ENCODE measurements at places on chromosomes 2 and 18. TPM values are rescaled to one million over a fixed set of nuclear protein-coding genes. Genes with fewer than 3 reads are reported as not detected.
A peak's percentile ranks its signal among the peaks of the same experiment; 100 is the strongest.

The MAP3K20 gene
- total RNA-seq, result 6.7 TPM

The STPG4 gene
- total RNA-seq, result 0.47 TPM

- no peak for DNase-seq
These were observed 226.9 kb downstream of the MYO3B start for GRCh38 chr2:170404846-170405245.

The LOXHD1 gene
- total RNA-seq, result not detected

- DNase-seq, result no peak
These were observed 21.1 kb downstream of the ANTXR1 start for GRCh38 chr2:69034122-69034521.

The REG1B gene
- total RNA-seq, result not detected

DNA sequence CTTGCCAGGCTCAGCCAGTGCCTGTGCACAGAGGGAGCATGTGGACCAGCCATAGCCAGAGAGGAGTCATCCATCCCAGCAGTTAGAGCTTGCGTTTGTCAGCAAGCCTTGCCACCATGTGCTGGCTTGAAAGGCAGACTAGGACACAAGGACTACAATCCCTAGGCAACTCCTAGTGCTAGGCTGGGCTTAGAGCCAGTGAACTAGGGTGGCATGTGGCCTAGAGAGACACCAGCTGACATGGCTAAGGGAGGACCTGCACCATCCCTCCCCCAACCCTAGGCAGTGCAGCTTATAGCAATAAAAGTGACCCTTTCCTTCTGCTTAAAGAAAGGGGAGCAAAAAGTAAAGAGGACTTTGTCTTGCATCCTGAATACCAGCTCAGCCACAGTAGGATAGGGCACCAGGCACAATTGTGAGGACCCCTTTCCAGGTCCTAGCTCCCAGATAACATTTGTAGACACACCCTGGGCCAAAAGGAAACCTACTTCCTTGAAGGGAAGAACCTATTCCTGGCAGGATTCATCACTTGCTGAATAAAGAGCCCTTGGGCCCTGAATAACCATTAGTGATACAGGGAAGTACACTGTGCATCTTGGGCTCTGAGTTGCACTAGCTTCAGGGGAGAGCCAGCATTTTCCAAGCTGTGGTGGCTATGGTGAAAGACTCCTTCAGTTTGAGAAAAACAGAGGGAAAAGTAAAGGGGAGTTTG is 38.7 kb upstream of the UXS1 start:
- DNase-seq, result no peak

GRCh38 chr2:192126912-192127311 is 67.8 kb downstream of the TMEFF2 start:
- DNase-seq, result no peak

DNA sequence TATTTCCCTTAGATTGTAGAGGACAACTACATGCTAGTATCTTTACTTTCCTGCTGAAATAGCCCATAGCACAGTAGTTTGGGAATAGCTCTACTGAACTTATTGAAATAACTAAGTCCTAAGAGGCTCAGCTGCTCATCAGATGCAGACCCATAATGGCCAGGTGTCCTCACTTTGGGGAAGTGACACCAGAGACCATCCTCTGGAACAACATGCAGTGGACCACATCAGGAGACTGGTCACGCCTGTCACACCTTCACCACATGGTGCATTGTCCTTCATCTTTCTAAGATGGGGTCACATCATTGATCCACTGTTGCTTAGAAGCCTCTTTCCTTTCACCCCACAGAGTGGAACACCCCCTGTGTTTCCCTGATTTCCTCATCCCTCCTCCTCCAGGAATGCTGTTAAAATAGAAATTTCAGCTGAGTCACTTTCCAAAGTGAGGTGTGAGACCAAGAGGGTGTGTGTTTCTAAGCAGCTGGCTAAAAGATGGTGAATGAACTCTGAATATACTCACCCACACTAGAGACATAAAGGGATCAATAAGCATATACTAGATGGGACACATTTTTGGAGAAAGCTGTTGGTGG is 215.2 kb upstream of the LRRTM1 start:
- DNase-seq, result no peak

The ADNP2 gene
- total RNA-seq, result 20.6 TPM

DNA sequence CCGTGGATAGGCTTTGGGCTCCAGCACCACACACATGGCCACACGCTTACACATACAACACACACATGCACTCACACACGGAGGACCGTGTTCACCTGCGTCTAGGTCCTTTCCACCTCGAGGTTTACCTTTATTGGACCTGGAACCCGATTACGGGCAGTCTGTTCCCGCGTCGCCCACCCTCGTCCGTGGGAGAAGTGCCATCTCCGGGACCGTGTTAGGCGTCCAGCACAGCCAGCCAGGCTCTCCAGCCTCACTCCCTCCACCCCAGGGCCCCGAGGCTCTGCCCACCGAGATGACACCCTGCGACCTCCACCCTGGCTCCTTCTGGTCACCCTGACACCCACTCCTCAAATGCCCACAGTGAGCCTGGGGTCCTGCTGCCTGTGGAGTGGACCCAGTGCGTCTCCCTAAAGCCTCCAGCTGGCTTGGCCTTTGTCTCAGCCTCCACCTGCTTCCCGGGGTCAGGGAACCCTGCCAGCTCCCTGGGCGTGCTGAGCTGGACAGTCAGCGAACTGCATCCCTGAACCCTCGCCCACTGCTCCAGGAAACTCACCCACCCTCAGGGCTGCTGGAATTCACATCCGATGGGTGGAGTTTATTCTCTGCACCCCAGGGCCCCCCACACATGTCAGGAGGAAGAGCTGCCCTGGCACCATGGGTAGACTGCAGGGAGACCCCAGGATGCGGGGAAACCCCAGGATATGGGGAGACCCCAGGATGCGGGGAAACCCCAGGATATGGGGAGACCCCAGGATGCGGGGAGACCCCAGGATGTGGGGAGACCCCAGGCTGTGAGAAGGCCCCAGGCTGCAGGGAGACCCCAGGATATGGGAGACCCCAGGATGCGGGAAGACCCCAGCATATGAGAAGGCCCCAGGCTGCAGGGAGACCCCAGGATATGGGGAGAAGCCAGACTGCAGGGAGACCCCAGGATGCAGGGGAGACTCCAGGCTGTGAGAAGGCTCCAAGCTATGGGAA is 33.0 kb downstream of the ADI1 start:
- DNase-seq, result no peak

DNA sequence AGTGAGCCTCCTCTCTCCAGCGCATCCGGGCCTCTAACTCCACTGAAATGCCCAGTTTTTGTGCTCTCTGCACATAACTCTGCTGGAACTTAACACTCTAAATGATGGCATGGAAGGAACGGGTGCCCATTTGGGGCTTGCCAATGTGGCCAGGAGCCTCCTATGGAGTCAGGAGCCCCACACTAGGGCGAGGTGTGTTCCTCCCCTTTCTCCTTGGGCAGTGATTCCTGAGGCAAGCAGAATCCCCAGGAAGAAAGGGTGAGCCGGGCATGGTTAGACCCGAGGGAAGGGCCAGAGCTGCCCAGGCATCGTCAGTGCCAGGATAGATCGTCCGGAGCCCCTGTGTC is 63.0 kb downstream of the DDX1 start:
- no peak for DNase-seq

DNA sequence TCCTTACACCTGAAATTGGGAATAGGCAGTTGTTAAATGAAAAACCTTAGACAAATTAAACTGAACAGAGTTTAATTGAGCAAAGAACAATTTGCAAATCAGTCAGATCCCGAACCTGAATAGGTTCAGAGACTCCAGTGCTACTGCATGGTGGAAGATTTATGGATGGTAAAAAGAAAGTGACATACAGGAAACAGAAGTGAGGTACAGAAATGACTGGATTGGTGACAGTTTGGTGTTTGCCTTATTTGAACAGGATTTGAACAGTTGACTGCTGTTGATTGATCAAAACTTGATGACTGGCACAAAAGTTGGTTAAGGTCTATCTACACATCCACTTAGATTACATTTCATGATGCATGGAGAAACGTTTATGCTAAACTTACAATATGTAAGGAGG is 248.8 kb downstream of the HNMT start:
- no peak for DNase-seq

The B4GALT6 gene
- 5.2 TPM for total RNA-seq

GRCh38 chr18:41024792-41025191 is 930.2 kb upstream of the PIK3C3 start:
- DNase-seq, result no peak

- DNase-seq, result no peak
These were observed 644.4 kb downstream of the PLCL1 start for GRCh38 chr2:198448789-198449188.

DNA sequence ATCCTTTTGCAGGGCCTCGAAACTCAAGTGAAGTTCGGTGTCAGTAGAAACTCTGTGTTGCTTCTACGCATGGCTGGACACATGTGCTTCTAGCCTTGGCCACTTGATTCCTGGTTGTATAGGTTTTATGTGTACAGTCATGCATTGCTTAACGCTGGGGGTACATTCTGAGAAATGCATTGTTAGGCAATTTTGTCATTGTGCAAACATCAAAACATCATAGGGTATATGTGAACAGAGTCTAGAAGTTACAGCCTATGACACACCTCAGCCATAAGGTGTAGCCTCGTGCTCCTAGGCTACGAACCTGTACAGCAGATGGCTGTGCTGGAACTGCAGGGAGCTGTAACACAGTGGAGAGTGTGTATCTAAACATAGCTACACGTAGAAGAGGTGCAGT is 39.4 kb downstream of the TMEM18 start:
- no peak for DNase-seq

DNA sequence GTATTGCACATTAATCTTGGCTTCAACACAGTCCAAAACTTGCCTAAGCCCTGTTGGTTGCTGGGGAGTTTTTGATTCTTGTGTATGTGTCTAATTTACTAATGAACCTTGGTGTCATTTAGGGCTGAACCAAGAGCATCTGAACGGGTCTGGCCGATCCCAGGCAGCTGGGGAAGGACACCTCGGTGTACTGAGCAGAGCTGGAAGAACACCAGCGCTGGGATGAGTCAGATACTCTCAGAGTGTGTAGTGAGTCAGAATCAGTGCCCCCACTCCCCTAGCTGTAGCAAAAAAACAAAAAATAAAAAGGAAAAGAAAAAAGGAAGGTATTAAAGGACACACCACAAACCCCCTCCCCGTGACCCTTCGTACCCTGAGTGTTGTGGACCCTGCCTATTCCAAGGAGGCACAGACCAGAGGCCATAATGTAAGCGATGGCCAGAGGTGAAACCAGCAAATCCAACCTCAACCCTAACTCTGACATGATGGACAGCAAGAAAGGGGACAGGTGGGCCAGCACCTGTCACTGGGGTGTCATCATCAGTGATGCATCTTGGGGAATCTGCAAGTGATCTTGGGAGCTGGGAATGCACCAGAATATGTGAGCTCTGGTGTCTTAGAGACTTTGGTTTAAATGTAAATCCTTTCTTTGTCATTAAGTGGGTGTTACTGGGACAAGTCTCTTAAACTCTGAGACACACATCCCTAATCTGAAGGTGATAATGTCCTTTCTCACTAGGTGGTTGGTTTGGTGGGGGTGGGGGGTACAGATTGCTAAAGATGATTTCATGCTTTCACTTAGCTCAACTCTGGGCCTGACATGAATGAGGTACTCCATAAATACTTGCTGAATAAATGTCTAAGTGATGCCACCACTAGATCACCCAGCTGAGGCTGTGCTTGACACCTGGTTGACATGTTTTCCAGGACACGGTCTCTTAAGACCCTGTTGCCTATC is 34.2 kb upstream of the NCOA1 start:
- DNase-seq, result peak; percentile 54

- no peak for DNase-seq
These were observed 314.4 kb upstream of the NT5C1B start for GRCh38 chr2:18903750-18904149.

DNA sequence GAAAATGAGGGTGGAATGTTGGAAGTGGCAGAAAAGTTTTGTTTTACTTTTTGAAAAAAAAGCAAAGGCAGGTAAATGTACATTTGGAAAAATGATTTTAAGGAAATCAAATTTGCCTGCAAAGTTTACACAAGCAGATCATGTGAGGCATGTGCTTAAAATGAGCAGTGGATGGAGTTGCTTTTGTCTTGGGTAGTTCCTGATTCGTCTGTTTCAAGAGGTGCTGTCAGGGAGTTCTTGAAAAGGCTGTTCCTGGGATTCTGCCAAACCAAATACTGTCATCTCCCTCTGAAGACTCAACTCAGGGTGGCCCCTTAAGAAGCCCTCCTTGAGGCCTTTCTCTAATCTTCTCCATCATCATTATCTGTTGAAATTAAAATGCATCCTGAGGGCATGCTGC is 59.0 kb downstream of the TACR1 start:
- DNase-seq, result no peak

- DNase-seq, result no peak
These were observed 43.0 kb upstream of the RAB6C start for GRCh38 chr2:129936334-129936934.

DNA sequence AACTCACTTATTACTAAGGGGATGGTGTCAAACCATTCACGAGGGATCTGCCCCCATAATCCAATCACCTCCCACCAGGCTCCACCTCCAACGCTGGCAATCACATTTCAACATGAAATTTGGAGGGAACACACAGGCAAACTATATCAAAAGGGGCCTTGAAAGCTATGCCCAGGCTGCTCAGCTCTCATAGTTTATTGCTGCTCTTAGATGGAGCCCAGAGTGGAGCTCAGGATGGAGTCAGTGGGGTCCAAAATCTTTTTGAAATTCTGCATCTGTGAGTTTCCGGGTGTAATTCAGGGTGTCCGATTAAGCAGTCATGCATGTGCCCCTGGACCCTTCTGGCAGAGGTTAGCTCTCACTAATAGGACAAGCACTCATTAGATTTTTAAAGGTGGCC is 24.3 kb downstream of the RHOB start:
- no peak for DNase-seq

DNA sequence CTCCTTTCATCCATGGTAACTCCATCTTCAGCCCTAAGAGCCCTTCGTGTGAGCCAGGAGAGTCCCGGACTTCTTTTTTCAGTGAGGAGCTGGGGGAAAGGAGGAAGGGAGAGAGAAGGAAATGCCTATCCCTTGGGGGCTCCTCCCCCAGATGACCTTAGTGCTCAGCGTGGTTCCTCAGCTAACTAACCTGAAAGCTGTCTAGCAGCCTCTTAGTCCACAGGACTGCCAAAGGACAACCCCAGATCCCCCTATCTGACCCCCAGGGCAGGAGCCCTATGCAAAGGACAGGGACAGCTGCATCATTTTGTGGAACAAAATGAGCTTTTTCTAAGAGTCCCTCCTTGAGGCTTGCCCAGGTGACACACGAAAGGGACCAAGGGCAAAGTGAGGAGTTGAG is 7.9 kb downstream of the SPR start:
- DNase-seq, result no peak

GRCh38 chr2:214839464-214839863 is 30.0 kb upstream of the BARD1 start:
- no peak for DNase-seq

The SLC38A11 gene
- 3.7 TPM for total RNA-seq

GRCh38 chr2:11043245-11043644 is 112.0 kb upstream of the SLC66A3 start:
- DNase-seq, result no peak

DNA sequence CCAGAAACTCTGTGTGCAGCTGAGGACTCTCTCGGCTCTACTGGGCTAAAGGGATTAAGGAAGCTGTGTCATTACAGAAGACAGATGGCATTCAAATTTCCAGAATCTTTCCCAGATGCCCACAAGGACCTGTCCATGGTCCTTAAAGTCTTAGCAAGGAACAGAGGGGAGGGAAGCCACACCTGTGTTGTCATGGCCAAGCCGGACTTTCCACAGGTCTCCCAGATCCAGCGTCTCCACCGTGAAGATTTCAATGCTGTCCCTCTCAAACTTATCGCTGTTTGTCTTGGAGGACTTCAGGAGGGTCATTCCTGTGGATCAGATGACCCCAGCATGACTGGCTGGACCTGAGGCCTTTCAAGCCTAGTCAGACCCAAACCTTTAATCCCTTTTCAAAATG is 114.5 kb downstream of the LOXHD1 start:
- no peak for DNase-seq

GRCh38 chr18:24734058-24734457 is 273.6 kb downstream of the HRH4 start:
- no peak for DNase-seq

The DSEL gene
- total RNA-seq, result 0.76 TPM
